ENCODE measurements at places on chromosomes 1 and 21. TPM values are rescaled to one million over a fixed set of nuclear protein-coding genes. Genes with fewer than 3 reads are reported as not detected.

DNA sequence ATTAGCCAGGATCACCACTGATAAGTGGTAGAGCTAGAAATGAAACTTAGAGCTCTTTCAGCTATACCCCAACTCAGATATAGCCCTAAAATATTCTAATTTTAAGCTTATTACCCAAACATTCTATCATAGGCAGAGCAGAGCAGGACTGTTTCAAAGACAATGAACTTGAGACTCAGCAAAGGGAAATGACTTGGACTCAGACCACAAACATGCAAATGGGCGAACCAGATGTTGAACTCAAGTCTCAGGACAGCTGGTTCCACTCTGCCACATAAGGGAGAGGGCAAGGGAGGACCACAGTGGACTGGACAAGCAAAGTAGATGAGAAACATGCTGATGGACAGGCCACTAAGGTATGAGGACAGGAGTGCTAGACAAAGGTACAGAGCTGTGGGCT, 315.3 kb downstream of the OMA1 start:
- no peak for DNase-seq

DNA sequence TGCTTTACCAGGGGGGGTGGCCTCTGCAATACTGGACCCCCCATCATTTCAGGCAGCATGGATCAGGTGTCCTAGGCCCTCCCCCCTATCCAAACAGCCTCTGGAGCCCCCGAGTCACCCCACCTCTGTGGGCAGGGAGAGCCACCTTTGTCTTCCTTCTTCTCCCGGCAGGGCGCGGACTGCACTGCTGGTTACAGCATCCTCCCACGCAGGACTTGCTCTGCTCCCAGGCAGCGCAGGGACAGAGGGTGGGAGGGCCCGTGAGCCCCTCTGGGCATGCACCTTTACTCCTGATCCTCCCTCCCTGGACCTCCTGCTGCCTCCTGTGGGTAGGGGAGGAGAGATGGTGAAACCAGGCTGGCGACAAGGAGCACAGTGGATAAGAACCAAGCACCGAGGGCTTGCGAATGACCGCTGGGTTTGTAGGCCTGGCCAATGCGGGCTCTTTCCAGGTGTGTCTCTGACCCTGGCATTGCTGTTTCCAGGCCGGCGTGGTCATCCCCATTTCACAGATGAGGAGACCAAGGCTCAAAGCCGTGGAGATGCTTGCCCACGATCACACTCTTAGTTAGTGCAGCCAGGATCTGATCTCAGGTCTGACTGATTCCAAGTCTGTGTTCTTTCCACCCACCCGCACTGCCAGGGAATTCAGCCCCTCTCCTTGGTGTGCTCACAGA, 73.6 kb upstream of the TARDBP start:
- DNase-seq, result no peak

DNA sequence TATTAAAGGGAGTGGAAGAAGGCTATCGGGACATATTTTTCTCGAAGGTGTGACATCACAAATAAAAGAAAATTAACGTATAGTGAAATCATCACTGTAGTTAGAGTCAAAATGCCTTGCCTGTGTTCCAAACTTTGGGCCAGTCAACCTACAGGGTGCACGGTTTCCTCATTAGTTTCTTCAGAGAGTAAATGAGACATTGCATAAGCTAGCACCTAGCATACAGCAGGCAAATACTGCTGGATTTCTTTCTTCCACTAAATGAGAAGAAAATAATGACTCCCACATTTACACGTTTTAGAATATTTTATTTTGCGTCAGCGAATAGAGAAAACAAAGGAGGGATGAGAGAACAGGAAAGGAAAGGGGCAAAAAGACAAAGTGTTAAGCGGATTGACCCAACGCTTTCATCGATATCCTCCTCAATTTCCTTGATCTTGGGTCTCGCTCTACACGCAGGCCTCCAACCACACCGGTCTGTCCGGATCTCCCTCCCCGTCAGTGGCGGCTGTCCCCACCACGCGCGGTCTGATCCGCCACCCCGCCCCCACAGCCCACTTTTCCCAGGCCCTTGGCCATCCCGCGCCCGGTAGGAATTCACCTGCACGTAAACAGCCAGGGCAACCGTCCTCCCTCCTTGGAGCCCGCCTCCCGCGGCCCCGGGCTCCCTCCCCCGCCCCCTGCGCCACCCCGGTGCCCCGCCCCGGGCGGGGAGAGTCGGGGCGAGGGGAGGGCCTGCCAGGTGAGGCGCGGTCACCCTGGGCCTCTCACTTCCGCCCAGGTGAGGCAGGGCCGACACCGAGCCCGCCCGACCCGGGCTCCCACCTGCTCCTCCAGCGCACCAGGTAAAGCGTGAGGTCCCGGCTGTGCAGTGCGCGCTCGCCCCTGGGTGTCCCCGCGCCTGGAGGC, at the start of gene PATJ:
Gene PATJ, plus strand, starts transcription at position 770 of the 909 bp plus-strand sequence. CDS start 20,413 bp downstream, outside the sequence.
- DNase-seq, result peak; percentile 23

DNA sequence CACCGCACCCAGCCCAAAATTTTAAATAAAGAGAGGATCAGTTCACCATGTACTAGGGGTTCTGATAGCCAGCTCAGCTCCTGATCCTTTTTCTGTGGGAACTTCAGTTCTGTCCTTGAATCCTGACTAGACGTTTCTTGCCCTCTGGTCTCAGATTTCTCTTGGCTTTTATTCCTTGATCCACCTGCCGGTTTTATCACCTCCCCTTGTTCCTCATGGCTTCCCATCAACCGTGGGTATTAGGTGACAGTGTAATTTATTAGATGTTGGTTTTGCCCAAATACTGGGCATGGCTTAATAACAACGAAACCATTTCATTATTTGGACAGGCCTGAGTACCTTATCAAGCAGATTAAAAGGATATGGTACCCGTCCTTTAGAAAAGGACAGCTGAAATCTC, 22.5 kb downstream of the SLC45A1 start:
- no peak for DNase-seq

DNA sequence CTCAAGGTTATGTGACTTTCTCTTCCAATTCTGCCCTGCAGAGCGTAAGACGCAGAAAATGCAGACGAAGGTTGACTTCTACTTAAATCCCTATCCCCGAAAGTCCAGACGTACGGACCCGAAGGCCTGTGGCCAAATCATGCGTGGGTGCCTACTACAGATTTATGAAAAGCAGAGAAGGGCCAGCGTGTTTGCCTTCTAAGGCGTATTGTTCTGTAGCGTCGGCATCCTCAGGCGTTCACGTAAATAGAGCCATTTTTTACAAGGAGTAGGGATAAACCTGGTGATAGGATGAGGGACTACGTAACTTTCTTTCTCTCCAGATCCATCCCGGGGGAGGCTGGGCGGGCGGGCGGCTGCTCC, 222 bp upstream of the GIPC2 start:
- DNase-seq, result no peak

DNA sequence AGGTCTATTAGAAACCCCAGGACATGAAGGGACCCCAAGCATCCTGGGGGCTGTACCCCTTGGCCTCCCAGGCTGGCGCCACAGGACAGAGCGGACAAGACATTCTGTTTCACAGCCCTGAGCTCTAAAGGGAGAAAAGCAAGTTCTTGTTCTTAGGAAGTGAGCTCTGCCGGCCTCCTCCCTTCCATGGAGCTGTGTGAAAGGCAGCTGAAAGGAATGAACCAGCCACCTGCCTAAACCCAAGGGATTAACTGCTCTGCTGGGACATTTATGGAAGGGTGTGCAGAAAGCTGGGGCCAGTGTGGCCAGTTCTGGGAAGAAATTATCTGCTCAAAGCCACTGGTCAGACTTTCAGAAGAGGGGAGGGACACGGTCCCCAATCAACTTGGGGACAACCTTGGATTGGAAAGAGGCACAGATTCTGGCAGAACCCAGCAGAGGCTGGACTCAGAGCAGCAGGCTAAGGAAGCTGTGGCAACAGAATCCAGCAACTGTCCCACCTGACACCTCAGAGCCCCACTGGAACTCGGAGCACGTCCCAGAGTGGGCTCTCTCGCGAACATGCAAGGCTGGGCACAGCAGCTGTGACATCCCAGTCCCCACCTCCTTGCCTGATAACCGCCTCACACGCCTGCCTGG, 2.1 kb downstream of the KLHL21 start:
- DNase-seq, result peak; percentile 78

DNA sequence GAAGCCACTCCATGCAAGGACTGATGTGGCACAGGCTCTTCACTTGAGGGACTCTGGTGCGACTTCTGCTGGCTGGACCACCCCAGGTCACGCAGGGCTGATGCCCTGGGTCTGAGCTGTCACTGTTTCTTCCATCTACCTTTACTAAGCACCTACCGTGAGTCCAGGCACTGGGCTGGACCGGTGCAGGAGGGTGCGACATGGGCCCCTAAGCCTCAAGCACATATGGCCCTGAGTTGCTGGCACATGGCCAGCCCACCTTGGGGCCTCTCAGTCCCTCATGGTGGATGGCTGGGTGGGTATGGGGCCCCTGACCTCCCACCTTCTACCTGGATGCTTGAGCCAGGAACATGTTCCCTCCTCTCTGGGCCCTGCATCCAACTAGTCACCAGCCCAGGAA, 76.0 kb downstream of the DMRTB1 start:
- DNase-seq, result no peak

DNA sequence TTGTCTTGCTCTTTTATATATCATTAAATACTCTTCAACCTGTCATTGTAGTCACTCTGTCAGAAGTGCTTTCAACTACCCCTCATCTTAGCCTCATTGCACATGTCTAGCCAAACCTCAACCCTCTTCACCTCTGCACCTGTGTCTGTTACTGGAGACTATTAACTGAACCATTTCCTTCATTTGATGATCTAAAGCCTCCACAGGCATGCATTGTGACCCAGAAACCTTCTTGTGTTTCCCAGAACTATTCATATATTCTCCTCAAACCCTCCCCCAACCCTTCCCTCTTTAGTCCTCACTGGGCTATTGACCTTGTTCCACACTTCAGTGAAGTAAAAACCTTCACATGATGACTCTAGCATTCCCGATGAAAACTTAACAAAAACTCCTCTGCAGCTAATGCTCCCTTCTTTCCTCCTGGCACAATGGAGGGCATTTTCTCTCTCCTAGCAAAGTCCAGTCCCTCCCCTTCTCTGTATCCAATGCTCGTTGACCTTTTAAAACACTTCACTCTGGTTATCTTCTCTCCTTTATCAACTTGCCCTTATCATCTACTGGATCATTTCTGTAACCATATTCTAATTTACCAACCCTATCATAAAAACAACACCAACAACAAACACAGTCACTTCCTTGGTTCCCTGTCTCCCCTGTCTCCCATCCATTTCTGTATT, 86.1 kb downstream of the BACH1 start:
- no peak for DNase-seq

DNA sequence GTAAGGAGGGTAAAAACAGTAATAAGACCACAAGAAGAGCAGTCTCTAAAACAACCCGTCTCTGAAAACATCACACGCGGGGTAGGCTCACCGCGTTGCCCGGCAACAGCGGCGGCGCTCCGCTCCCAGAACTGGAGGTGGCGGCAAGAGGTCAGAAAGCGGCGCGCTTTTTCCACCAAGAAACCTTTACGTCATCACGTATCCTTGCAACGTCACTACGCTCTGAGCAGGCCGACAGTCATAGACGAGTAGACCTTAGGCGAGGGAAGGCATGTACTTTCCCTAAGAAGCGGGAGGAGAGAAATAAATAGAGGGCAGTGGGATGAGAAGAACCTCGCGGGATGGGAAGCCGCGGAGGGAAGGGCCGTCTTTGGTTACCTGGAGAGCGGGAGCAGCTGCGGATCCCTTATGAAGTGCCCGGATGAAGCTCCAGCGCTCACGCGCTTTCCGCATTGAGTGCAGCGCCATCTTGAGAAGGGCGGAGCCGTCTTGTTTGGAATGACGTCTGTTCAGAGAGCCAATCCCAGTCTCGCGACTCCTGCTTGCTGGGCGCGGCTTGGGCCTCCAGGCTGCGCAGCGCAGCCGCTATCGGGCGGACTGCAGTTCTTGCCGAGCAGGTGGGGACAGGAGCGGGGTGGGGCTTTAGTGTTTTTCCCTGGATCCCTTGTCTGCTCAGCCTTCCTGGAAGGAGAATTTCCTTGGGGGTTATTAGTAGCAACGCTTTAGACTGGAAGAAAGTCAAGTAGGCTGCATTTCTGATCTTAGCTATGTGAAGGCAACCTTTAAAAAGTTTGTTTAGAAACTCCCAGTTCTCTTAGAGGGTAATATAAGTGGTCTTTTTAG, at the start of gene WARS2:
Gene WARS2, minus strand, starts transcription at position 477 of the 843 bp plus-strand sequence. Its CDS starts 9 bp downstream, at position 468.
- DNase-seq, result peak; percentile 98

GRCh38 chr1:168433238-168433637, 110.6 kb downstream of the XCL2 start:
- DNase-seq, result no peak

- no peak for DNase-seq
Measured at GRCh38 chr1:202329891-202330290, 11.8 kb downstream of the UBE2T start.

GRCh38 chr1:219576931-219577730, 35.8 kb downstream of the ZC3H11B start:
- DNase-seq, result peak; percentile 12

DNA sequence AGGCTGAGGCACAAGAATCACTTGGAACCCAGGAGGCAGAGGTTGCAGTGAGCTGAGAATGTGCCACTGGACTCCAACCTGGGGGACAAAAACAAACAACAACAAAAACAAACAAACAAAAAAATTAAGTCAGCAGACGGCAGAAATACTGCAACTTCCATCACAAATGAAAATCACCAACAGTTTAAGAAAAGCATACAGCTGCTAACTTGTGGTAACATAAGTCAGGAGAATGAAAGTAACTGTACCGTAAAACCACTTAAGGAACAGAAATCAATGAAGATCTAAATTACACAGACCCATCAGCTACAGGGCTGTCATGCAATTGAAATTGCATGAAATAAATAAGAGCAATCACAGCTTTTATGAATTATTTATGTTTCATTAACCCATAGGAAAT, 25.0 kb downstream of the MCOLN2 start:
- no peak for DNase-seq

DNA sequence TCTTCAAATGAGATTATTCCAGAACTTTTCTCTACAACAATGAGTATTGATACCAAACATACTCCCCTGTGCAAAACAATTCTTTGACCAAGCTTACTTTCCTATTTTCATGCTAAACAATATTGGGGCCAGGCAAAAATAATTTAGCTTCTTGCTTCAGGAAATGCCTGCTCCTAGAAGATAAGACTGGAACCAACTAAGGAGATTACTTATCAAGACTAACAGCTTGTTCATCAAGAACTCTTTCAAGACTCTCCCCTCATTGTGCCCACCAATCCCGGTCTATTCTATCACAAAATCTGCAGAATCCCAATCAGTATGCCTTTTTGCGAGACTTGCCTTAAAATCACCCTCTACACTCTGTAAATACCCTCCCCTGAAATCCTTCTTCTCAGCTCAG, 536.6 kb downstream of the RWDD3 start:
- no peak for DNase-seq

DNA sequence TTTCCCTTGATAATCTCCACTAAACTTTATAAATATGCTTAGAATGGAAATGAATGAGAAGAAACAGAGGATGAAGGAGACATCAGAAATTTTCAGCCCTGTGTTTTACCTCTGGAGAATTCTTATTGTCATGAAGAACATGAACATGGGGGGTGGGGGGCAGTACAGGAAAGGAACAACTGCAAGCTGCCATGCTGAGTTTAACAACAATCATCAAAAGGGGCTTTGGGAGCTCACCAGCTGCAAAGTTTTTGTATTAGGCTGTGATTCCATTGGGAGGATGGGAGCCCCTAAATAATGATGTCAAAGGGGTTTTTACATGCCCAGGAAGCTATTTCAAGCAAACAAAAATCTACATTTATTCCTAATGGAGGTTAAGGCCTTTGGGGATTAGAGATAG, 103.3 kb downstream of the AKT3 start:
- DNase-seq, result no peak

The RIMS3 gene
- 31.0 TPM for total RNA-seq

The GPR137B gene
- total RNA-seq, result 5.8 TPM

The CACHD1 gene
- total RNA-seq, result not detected

The RHD gene
- total RNA-seq, result not detected

The MAP1LC3C gene
- 38.4 TPM for total RNA-seq

The TDRD10 gene
- not detected for total RNA-seq

The GPR3 gene
- 0.16 TPM for total RNA-seq
